ENCODE measurements at places on chromosomes 12 and 14. TPM values are rescaled to one million over a fixed set of nuclear protein-coding genes. Genes with fewer than 3 reads are reported as not detected.

Gene MYF6
- polyA plus RNA-seq: 0.15 TPM

Gene KITLG
- polyA plus RNA-seq: 33.1 TPM

DNA sequence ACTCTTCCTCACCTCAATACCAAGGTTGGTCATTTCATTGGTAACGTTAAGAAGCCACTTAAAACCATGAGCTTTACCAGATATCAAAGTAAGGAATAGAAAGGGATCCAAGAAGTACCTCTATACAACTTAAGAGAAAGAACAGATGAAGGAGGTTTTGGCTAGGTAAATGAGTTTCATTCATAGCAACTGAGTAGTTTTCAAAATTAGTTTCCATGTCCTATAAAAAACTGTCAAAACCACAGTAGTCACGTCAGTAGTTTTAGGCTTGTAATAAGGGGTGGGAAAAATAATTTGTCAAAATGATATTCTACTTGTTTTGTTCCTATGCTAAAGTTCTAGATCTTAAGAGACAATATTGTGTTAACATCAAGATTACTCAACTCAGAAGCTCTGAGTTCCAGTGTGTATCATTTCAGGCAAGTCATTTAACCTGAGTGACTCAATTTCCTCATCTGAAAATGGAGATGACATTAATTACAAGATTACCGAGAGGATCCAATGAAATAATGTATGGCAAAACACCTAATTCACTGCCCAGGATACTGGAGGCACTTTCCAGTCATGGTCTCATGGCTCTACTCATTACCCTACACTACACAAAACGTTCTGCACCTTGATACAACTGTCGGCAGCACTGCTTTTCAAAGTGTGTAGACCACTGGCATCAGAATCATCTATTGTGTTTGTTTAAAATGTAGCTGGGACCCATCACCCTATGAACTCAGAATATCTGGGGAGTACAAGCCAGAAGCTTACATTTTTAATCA lies 24.1 kb upstream of the SLC6A13 start:
- no peak for DNase-seq

GRCh38 chr12:27555925-27556778 lies 32.1 kb downstream of the PPFIBP1 start:
- DNase-seq: no peak

DNA sequence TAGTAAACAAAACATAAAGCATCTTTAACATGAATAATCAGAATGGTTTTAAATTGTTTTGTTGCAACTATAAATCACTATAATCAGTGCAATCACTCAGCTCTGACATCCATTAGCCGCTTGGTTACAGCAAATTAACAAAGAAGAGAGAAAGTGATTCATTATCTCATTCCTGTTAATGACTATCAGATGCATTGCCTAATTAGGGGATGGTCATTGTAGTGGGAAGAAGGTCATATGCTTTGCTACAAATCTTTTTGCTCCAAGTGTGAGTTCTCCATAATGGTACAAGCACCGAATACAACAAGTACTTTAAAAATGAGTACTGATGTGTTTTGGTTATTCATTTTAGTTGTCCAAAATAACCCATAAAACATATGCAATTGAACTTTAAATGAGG lies 272.0 kb downstream of the AKAP6 start:
- DNase-seq: no peak

GRCh38 chr12:28780096-28780495 lies 369.0 kb upstream of the FAR2 start:
- no peak for DNase-seq

Gene OVCH1
- 0.78 TPM for polyA plus RNA-seq

Gene DNM1L
- 165 TPM for polyA plus RNA-seq

DNA sequence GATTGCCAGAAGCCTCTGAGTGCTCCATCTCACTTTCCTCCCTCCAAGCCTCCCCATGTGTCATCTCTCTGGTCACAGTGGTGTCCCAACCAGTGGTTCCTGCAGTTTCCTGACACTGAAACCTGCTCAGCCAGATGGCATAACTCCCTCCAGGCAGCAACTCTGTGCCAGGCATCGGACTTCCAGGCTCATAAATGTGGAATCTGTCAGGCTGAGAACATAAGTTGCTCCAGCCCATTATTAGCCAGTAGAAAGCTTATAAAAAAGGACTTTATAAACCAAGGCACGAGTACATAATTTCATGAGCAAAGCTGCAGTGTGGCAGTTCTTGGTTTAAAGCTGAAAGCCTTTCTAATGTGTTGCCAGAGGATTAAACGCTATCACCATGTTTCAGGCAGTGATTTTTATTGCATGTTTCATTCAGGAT lies 194.3 kb downstream of the DACT1 start:
- no peak for DNase-seq

GRCh38 chr12:77521508-77522115 lies 309.1 kb upstream of the NAV3 start:
- no peak for DNase-seq

- DNase-seq: no peak
Observed at GRCh38 chr14:76375484-76375883, 453 bp upstream of the ESRRB start.

Gene SLC10A1
- polyA plus RNA-seq: 0.22 TPM

DNA sequence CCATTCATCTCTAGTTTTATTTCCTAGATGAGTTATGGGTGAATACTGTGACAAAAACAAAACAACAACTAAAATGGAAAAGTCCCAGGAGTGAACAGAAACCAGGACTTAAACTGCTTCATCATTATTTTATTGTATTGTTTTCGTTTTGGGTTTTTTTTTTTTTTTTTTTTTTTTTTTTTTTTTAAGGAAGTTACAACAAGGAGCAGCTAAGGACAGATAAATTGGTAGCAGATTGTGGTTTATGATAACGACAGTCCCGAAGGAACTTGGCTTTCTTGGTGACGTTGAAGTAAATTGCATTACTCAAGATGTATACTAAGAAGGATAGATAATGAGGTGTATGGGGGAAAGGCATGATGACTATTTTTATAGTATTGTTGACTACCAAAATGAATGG lies 866.3 kb downstream of the NRXN3 start:
- no peak for DNase-seq

Gene GZMH
- not detected for polyA plus RNA-seq

DNA sequence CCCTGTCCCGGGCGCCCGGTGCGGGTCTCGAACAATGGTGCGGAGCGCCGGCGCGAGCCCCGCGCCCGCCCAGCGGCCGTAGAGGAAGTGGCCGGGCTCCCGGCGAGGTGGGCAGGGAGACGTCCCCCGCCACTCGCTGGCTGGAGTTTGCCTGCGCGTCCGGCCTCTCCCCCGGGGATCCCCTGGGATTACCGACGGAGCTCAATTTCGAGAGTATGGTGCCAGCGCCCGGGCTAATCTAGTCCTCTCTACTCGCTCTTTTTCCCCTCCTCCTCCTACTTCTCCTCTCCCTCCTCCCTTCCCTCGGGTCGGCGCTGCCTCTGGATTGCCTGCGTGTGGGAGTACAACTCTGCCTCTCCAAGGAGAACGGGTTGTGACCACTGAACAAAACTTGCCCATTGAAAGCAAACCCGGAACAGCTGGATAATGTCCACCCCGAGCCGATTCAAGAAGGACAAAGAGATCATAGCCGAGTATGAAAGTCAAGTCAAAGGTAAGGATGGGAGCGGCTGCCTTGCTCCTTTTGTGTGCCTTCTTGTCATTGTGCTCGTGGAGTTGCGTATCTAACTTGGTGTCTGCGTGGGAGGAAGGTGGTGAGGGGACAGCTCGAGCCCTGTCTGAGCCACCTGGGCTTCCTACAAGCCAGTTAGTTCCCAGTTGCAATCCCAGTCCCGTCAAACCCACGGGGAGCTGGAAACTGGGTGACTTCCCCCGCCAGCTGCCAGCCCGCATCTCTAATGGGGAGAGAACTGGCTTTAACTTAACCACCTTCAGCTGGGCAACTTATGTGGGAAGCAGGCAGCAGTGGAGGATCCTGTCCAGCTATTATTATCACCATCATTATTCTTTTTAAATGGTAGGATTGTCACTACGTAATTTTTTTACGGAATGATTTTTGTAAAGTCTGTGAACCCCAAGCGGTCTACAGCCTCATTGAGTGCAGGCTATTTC lies at the start of gene SRGAP1:
Gene SRGAP1 (plus strand): TSS at position 310 of the 951 bp plus-strand sequence. CDS start 117 bp downstream, at position 427.
- DNase-seq: peak; percentile 81

DNA sequence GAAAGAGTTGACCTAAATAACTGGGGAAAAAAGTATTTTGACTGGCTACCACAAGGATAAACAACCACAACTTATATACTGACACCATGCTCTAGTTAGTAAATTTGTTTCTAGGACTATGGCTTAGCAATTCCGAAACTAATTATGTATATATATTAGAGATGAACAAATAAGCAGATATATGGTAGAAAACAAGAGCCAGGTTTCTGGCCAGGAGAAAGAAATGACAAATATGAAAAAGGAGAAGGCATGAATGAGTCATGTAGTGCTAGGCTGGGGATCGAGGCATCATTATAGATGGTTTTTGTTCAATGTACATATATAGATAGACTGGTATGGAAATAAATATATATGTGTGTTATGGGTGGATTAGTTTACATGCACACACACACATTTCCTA lies 5.5 kb upstream of the LRRC74A start:
- no peak for DNase-seq

DNA sequence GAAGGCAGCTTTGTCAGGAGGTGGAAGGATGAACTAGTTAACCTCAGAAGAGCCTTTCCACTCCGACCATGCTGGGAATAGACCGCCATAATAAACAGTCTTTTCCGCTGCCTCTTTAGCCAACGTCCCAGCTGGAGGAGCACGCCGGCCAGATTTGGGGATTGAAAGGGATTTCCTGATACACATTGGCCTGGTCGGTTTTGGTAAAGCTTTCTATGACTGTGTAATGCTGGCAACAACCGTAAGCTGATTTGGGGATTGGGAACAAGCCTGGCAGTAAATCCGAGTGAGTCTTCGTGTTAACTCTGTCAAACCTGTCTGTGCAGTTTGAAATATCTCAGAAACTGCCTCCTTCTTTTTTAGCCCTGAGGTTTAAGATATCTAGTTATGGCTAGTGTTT lies 87.0 kb downstream of the DAD1 start:
- DNase-seq: no peak

Gene SIX1
- 10.9 TPM for polyA plus RNA-seq

DNA sequence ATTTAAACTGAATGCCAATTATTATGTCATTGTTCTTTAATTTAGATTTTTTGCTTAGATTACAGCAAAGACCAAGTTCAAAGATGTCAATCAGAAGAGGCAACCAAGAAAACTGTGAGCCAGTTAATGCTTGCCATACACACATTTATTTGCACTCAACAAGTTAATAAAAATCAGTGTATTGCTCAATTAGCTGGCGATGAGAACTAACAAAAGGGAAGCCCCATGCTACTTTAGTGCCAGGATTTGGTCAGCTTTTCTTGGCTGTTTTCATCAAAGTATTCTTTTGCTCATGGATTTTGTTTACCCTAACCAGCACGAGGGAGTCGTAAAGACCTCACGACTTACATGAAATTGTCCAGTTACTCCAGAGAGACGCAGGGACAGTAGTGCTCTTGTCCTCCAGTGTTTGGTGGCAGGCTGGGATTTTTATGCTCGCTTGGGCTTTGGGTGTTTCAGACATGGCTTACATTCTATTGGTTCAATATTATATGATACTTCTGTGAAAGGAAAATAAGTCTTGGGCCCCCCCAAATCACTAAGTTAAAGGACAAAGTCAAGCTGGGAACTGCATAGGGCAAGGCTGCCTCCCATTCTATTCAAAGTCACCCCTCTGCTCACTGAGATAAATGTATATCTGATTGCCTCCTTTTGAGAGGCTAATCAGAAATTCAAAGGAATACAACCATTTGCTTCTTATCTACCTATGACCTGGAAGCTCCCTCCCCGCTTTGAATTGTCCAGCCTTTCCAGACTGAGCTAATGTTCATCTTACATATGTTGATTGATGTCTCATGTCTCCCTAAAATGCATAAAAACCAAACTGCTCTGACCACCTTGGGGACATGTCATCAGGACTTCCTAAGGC lies 7.4 kb upstream of the B4GALNT1 start:
- DNase-seq: no peak

GRCh38 chr14:69325086-69325485 lies 65.1 kb downstream of the GALNT16 start:
- DNase-seq: no peak

Gene APOF
- 0.08 TPM for polyA plus RNA-seq

Gene ELK3
- 52.9 TPM for polyA plus RNA-seq

DNA sequence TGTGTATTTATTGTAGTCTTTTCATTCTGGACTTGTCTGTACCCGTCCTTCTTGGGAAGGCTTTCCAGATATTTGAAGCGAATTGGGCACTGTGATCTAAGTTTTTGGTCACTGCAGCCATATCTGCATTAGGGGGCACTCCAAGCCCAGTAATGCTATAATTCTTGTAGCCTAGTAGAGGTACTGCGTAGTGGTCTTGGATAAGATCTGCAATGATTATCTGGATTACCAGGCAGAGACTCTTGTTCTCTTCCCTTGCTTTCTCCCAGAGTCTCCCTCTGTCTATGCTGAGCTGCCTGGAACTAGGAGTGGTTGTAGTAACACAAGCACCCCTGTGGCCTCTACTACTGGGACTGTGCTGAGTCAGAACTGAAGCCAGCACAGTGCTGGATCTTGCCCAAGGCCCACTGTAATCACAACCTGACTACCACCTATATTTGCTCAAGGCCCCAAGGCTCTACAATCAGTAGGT lies 30.0 kb downstream of the SLC38A2 start:
- DNase-seq: no peak

DNA sequence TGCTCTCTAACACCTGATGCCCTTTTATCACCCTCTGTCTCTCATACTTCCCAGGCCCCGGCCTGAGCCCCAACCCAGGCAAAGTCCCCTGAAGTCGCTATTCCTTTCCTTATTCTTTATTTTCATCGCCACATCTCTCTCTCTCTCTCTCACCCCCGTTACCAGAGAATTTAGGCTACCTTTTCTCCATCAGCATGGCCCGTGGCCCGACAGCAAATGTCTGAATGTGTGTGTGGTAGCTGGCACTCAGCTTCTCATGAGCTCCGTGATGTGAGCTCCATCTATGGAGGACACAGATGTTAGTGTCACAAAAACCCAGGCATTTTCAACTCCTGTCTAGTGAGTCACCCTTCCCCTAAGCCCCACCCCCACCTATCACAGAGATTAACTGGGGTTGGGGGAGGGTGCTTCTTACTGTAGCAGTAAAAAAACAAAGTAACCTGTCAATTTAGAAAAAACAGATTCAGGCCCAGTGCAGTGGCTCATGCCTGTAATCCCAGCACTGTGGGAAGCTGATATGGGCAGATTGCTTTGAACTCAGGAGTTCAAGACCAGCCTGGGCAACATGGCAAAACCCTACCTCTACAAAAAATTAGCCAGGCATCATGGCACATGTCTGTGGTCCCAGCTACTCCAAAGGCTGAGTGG lies 53.8 kb downstream of the VCPKMT start:
- DNase-seq: peak; percentile 47

DNA sequence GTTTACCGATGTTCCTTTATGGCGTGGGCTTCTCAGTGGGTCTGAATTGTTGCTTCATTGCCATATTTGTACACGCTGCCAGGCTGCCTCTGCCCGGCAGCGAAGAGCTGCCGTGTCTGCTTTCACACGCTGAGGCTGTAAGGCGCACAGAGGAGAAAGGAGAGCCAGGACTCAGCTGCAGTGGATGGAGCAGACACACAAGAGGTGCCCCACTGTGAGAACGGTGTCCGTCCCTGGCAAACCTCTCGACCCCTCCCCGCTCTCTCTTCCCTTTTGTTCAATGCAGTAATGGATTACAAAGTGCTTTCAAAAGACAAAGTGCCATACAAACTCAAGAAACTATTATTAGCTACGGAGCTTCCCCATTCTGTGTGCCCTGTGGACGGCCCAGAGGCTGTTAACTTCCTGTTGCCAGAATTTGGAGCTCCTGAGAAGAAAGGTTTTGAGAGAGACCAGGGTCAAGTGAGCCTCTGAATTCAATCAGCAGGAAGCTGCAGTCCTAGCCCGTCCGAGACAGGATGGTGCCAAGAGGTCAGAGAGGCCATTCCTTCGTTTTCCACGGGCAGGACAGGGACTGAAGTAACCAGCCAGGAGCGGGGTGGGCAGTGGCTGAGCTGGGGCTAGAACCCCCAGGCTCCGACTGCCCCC lies 15.8 kb downstream of the CCND2 start:
- DNase-seq: no peak

All from left kidney (tissue), 8 donors.